ENCODE measurements at places on chromosomes 11 and 22.

DNA sequence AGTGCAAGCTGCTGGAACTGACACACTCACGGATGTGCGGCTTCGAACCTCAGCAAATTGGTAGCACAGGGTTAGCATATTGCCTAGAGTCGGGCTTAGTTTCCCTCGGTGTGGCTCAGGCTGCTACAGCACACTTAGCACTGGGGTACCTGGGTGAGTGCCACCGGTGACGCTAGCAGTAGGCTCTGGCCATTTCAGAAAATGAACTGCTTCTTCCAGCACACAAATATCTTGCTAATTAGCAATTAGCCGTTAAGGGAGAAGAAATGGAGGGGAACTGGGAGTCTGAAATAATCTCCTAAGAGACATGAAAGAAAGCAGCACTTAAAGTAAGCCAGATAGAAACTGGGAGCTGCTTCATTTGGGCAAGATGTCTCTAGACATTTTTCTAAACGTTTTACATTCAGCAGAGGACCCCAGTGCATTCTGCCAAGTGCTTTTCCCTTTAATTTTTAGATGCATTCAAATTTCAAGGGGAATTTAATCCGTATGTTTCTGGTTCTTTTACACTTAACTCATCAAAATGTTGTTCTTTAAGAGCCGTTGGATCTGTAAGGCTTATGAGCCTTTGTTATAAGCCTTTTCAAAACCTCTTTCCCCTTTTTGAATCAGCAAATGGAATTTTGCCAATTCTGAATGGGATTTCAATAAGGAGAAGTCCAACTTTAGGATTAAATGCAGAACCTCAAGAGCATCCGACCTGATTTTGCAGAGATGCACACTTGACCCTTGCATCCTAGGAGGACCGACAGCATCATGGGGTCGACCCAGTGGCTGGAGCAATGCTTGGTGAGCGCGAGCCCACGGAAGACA lies 708.1 kb downstream of the NTM start:
- no peak for DNase-seq

DNA sequence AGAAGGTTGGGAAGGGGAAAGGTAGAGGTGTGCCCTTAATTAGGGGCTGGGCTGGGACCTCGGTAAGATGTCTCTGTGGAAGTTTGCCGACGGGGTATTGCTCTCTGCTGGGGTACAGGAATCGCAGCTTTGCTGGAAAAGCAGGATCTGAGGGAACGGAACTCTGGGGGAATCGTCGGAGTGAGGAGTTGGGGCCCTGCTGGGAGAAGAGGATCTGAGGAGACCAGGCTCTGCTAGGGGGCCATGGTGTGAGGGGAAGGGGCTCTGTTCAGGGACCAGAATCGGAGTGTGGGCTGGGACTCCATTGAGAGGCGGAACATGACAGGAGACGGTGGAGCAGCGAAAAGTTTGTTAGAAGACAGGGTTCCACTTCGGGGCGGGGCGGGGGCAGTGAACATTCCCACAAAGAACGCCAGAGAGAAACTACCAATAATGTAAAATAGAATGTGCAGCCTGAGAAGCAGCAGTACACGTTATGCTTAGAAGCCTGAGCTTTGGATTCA lies 456 bp downstream of the AAMDC start:
- no peak for DNase-seq

DNA sequence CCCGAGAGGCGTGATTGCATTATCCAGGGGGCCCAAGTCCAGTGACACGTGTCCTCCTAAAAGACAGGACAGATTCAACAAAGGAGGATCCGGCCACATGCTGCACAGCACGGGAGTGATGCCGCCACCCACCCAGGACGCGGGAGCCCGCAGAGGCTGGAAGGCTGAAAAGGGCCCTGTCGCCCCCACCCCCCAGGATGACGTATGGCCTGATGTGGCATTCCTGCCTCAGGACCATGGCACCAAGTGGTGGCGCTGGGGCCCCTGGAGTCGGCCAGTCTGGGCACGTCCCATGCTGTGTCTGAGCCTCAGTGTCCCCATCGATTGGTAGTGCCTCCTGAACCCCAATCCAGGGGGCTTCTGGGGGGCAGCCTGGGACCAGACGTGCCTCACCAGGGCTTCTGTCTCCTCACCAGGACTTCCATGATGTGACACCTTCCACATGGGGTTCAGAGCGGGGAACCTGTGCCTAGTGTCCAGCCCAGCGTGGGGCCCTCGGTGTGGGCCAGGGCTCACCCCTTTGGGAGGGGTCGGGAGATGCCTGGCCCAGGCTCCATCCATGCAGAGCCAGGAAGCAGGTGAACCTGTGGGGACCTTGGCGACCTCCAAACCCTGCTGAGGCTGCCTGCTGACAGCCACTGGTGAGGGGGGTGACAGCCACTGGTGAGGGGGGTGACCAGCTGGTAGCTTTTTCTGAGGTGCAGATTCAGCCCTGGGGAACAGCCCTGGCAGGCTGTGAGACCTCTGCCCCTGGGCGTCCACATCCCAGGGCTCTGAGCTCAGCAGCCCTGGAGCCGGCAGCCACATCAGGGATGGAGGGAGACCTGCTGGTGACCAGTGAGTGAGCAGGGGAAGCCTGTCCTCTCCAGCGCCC lies 75.3 kb downstream of the KCNQ1 start:
- DNase-seq: no peak

DNA sequence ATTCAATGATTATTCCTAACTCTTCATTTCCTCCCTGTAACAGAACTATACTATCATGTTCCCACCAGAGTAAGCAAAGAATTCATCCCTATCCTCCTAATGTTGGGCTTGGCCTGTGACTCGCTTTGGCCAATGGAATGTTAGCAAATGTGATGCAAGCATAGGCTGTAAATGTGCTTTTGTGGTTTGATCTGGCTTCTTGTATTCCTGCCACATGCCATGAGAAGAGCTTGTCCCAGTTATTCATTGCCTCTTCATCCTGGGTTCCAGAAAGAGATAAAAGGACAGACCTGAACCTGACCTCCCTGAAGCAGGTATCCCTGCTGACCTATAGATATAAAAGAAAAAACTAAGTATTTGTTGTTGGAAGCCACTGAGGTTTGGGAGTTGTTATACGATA lies 51.0 kb downstream of the SYTL2 start:
- DNase-seq: no peak

DNA sequence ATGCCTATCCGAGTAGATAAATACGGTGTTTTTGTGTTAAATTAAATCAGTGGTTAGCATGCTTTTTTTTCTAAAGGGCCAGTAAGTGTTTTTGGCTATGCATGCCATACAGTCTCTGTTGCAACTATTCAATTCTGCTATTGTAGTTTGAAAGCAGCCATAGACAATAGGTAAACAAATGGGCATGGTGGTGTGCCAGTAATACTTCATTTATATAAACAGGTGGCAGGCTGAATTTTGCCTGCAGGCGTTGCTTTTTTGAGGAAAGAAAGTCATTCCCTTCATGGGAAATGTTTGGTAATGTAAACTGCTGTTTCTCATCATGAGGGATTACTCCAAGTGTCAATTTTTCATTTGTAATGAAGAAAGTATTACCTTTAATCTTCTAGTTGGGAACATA lies 106.5 kb downstream of the TMEM135 start:
- DNase-seq: no peak

DNA sequence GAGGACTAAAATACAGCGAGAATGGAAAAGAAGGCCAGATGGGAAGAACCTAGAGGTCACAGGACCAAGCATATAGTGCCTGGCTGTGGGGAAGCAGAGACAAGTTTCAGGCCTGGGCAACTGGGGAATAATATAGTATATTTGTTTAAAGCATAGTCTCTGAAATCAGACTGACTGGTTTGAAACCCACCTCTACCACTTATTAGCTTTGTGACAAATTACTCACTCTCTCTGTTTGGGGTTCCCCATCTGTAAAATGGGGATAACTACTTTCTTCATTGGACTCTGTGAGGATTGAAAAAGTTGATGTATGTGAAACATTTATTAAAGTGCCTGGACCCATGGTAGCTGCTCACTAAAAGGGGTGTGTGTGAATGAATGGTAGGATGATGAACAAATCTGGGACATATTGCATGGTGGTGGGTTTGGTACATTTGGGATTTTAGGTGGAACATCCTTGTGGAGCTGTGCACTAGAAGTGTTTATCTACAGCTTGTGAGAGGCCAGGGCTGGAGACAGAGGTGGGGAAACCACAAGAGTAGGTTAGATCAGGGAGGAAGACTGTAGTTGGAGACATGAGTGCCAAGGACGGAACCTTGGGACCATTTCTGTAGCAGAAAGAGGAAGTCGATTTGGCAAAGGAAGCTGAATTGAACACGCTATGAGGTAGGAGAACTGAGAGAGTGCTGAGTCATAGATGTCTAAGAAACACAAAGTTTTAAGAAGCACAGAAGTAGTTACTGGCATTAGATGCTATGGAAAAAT lies 52.6 kb downstream of the SWAP70 start:
- DNase-seq: no peak

DNA sequence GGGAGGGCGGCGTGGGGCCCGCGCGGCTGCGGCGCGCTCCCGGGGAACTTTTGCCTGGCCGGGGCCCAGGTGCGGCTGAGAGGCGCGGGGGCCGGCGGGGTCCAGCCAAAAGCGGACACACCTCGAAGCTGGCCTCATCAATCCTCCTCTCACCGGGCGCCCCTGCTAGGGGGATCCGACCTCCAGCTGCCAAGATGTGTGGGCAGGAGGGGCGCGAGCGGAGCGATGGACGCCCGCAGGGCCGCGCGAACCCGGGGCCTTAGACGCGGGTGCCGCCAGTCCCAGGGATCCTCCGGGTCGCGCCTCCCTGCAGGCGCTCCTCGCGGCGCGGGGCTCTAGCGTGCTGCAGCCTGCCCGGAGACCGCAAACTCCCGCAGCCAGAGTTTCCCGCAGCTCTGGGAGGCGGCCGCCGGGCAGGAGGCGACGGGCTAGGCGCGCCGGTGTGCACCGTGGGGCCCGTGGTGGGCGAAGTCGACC lies 785 bp downstream of the IGSF9B start:
- no peak for DNase-seq

DNA sequence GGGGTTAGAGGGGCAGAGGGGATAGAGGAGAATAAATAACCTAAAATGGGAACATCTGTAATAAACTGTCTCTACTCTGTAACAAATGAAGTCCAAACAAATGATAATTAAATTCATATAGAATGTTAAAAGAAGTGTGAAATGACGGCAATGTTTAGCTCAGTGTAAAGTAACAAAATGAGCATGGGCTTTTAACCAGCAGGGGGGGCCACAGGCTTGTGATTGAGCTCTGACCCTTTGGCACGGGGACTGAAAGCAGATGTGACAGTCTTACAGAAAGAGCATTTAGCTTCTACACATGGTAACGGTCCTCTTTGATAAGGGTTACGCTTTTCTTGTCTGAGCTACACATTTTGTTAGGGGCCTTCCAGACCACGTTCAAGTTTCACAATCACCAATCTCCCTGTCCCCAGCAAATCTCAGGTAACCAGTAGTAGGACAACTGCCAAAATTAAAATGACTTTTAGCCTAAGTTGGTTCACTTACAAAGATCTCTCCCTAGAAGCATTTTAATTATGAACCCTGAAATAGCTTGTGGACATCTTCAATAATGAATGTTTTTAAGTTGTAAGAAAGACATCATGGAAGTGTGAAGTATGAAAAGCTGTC lies 262.5 kb downstream of the DCDC1 start:
- no peak for DNase-seq

DNA sequence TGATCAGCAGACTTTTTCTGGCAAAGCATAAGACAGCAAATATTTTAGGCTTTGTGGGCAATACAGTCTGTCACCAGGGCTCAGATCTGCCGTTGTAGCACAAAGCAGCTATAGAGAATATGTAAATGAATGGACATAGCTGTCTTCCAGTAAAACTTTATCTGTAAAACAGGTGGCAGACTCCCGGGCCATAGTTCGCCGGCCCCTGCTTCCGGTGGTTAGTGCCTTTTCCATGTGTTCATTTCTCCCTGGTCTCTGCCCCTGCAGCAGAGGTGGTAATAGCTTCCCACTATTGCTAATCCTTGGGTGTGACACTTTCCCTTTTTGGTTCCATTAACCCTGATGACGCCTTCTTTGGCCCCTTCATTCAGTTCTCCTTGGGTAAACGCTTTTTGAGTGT lies 93.7 kb upstream of the LDLRAD3 start:
- no peak for DNase-seq

DNA sequence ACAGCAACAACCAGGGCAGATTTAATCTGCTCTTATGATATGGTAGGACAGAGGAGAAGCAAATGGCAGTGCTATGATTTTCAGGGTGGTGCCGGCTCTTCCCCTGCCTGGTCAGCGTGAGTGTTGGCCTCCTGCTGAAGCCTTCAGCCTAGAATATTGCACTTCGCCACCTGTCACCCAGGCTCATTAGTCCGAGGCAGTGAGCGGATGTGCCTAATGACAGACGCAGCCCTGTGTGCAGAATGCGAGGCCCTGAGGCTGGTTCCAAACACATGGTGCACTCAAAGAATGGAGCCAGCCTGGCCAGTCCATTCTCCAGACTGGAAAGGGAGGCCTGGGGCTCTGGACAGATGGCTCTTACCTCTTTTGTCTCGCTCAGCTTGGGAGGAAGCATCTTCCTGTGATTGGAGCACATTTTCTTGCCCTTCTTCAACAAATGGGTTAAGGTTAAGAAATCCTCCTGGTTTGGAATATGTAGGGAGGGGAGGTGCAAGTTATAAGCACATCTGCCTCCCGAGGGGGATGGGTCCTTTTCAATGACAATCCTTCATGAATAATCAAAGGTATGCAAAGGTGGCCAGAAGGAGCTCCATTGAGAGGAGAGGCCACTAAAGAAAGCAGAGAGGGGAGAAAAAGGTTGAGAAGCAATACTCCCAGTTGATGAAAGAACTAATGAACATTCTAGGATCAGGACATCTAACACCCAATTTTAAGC lies 39.7 kb upstream of the GALNT18 start:
- DNase-seq: no peak

DNA sequence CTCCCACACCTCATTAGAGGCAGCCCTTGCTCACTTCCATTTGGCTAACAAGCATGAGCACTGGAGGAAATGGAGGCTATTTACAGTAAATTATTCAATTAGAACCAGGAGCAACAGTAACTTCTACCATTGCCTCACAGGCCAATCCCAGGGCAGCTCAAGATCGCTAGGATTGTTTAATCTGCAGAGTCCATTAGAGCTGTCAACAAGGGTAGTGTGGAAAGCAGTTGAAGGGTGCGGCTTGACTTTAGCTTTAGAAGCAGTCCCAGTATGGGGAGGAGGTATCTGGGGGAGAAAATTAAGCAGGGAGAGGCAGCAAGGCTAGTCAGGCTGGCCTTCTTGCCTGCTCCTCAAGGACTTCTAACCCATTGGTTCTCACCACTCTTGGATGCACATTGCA lies 38.3 kb upstream of the CYP2R1 start:
- no peak for DNase-seq

DNA sequence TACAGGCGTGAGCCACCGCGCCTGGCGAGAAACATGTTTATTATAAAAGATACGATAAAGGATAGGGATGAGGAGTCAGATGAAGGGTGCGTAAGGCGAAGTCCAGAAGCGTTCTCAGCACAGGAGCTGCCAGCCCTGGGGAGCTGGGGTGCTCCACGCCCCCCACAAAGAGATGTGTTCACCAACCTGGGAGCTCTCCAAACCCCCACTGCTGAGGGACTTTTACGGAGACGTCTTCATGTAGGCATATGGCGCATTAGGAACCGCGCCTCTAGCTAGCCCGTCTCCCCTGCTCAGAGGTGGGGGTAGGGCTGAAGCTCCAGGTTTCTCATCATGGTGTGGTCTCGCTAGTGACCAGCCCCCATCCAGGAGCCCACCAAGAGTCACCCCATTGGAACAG lies 8.4 kb upstream of the ZBED4 start:
- DNase-seq: no peak

GRCh38 chr11:1705126-1706052 lies 8.4 kb downstream of the KRTAP5-6 start:
- DNase-seq: no peak

Data from stimulated activated CD8-positive, alpha-beta memory T cell treated with anti-CD3 and anti-CD28 coated beads, Interleukin-15, amount 100 ng/mL, for 24 hours (primary cell).